ENCODE measurements at places on chromosomes 13 and 19. TPM values are rescaled to one million over a fixed set of nuclear protein-coding genes. Genes with fewer than 3 reads are reported as not detected.

The KCNJ14 gene
- 0.61 TPM for polyA plus RNA-seq

DNA sequence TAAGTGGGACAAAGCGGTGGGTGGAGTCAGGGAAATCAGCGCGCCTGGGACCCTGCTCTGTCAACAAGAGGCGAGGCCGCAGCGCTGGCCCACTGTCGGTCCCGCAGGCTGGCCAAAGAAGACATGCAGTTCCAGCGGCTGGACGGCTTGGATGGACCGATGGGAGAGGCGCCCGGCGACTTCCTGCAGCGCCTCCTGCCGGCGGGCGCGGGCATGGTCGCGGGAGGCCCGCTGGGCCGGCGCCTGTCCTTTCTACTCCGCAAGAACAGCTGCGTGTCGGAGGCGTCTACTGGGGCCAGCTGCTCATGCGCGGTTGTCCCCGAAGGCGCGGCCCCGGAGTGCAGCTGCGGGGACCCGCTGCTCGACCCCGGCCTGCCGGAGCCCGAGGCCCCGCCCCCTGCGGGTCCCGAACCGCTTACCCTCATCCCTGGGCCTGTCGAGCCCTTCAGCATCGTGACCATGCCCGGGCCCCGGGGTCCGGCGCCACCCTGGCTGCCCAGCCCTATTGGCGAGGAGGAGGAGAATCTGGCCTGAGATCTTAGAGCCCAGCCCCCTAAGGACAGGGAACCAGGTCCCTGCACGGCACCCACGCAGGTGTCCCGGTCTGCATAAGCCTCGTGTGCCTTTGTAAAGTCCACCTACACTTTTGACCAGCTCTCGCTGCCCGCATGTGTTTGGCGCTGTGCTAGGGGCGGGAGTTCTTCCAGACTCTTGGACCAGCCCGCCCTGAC lies 6.1 kb downstream of the BEST2 start:
- DNase-seq: no peak

DNA sequence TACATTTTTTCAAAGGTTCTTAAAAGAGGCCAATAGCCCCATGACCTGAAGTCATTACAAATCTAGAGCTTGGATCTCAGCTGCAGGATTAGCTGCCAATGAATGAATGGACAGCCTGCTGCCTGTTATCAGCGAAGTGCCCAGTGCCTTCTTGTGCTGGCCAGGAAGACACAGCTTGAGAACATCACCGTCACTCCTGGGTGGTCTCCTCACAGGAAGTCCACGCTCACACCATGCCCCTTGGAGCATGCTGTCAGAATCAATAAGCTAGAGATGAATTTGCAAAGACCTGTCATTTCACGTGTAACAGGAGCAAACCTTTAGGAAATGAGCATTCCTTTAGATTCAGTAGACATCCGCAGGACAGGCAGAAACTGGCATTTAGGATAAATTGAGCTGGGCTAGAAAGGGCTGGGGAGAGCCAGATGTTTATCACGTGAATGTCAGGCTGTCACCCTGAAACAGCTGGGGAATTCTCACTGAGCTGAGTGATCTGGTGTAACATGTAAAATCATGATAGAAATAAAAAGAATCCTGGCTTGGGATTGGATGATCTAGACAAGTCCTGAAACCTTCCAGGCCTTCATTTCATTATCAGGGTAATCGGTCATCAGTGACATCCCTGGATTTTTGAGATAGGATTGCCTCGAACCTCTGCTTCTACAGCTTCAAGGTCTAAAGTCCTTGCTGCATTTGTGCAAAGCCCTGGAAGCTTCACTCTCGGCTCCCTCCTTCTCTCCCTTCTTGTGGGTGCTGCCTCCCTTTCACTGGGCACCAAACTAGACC lies 49.9 kb upstream of the MEDAG start:
- no peak for DNase-seq

The FGF22 gene
- 0.32 TPM for polyA plus RNA-seq

DNA sequence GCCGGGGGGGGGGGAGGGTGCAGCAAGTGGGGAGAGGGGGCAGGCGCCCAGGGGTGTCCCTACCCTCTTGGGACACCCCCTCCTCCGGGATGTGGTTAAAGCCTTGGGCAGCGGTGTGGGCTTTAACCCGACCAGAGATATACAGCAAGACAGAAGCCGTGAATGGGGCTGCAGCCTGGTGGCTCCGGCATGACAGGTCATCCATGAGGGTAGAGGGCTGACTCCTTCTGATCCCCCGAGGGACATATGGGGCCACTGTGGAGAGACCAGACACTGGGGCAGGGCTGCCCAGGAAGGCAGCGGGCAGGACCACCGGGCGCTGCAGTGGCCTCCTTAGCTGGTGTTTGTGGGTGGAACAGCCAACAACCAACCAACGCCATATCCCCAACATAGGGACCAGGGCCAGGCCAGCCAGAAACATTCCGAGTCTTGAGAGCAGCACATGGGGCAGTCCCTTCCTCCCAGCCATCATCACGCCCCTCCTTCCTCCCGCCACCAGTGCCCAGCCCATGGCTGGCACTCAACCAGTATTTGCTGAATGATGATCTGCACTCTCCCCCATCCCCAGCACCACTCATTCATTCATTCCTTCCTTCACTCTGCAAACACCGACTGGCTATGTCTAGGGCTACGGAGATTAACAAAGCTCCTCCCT lies 18.2 kb downstream of the ELAVL1 start:
- no peak for DNase-seq

- no peak for DNase-seq
Observed at GRCh38 chr13:59976856-59977255, 186.9 kb downstream of the DIAPH3 start.

GRCh38 chr13:52158629-52159158 lies 703 bp downstream of the NEK3 start:
- DNase-seq: no peak

GRCh38 chr13:74056801-74057542 lies 77.2 kb downstream of the KLF12 start:
- no peak for DNase-seq

- no peak for DNase-seq
Observed at GRCh38 chr19:16095071-16095571, 16.6 kb upstream of the RAB8A start.

GRCh38 chr13:25541434-25542123 lies 169.8 kb downstream of the ATP8A2 start:
- no peak for DNase-seq

GRCh38 chr13:104111031-104111430 lies 1044.8 kb upstream of the SLC10A2 start:
- no peak for DNase-seq

The MAP4K1 gene
- polyA plus RNA-seq: 2.6 TPM

The SLC10A2 gene
- 0.72 TPM for polyA plus RNA-seq

DNA sequence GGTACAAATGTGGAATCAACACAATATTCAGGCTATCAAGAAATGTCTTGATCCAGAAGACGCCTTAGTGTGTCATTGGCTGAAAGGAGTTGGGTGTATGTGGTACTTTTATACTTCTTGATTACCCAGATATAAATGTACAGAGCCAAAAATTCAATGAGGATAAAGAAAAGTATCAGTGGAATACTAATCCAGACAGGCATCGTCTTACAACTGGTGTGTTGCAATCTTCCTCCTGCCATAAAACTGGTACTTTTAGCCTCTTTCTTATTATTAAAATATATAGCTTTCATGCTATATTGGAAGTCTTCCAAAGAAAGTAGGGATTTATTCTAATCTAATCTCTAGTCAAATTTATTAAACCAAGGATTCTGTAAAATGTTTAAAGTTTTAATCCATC lies 388.6 kb upstream of the MIR17HG start:
- no peak for DNase-seq

The CNN1 gene
- 2.2 TPM for polyA plus RNA-seq

The ATXN8OS gene
- 0.22 TPM for polyA plus RNA-seq

- no peak for DNase-seq
Observed at GRCh38 chr13:112759827-112760226, 70.0 kb downstream of the ATP11A start.

DNA sequence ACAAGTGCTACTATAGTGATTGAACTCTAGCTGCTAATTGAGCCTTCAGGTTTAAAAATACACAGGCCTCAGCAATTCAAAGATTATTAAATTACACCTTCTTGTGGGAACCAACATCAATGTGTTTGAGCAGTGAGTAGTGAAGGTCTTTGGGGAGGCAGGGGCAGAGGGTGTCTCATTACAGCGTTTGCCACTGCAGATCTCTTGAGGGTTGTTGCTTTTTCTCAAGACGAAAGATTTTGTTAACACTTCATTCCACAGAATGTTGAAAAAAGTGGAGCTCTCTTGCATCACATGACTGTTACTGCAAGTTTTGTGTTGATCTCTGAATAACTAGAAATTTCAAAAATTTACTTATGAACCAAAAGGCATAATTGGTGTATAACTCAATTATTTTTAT lies 253.6 kb downstream of the ATP8A2 start:
- no peak for DNase-seq

The PRKCSH gene
- polyA plus RNA-seq: 299 TPM

The JAK3 gene
- 2.1 TPM for polyA plus RNA-seq

GRCh38 chr13:79722885-79723445 lies 242.0 kb downstream of the NDFIP2 start:
- no peak for DNase-seq

DNA sequence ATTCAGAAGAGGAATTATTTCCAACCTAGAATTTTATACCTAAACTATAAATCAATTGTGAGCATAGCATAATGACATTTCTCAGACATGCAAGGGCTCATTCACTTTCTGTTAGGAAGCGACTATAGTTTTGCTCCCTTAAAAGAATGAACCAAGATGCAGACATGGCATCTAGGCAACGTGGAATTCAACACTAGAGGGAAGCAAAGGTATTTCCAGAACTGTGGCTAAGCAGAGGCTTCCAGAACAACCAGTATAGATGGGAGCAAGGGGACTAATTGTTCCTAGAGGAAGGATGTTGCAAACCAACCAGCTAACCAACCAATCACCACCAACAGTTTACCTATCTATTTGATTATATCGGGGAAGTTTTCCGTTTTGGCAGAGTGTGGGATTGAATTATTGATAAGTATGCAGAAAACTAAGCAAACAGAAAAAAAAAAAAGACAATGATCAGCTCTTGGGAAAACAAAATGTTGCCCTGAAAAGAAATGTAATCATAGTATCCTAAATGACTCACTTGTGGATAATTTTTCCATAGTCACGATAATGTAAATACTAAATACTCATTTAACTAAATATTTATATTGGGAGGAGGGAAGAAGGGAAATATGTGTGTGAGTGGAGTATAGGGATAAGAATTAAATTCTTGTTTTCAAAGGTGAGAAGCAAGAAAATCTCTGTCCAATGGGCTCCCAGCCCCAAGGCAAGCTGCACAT lies 21.1 kb downstream of the ARL11 start:
- DNase-seq: no peak

The UBXN6 gene
- 95.3 TPM for polyA plus RNA-seq

GRCh38 chr13:20170921-20171320 lies 10.1 kb upstream of the GJA3 start:
- no peak for DNase-seq

- no peak for DNase-seq
Observed at GRCh38 chr19:18941628-18942354, 774 bp upstream of the HOMER3 start.

- DNase-seq: no peak
Observed at GRCh38 chr13:48994706-48995105, 19.0 kb downstream of the FNDC3A start.

- peak; percentile 59 for DNase-seq
Observed at GRCh38 chr19:5436106-5436947, 18.9 kb upstream of the ZNRF4 start.

The FCER2 gene
- polyA plus RNA-seq: 0.22 TPM

The SIGLEC5 gene
- polyA plus RNA-seq: 0.51 TPM

DNA sequence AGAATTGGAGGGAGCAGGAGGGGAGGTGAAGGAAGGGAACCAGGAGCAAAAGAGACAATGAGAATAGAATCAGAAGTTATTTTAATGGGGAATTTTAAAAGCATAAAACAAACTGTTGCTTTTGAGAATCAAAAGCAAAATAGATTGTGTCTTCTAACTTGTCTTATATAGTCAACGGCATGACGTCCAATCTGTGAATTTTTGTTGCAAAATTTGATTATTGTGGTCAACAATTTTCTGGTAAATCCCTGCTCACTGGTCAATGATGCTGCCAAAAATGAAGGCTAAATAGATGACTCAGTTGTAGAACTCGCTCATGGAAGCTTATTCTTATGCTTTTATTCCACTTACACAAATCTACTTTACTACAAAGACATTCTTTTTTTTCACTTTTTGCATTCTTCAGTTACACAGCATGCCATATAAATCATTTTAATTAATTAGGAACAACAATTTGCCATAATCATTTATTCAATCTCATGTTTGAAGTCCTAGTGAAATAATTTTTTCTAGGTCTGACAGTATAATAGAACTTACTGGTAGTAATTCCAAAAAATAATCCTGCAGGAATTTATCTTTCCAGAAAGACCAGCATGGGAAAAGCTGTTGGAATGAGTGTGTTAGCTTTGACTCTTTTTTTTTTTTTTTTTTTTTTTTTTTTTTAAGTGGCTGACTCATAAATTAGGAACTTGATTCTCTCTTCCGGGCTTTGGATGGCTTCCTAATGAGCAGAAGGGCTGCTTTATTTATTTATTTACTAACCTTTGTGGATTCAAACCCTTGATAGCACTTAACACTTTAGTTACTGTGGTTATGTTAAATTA lies 256.9 kb downstream of the SPRY2 start:
- peak; percentile 45 for DNase-seq

DNA sequence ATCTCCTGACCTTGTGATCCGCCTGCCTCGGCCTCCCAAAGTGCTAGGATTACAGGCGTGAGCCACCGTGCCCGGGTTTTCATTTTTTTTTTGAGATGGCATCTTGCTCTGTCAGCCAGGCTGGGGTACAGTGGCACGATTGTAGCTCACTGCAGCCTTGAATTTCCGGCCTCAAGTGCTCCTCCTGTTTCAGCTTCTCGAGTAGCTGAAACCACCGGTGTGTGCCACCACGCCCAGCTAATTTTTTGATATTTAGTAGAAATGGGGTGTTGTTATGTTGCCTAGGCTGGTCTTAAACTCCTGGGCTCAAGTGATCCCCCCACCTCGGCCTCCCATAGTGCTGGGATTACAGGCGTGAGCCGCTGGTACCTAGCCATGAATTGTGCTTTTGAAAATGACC lies 5.9 kb downstream of the ADAT3 start:
- no peak for DNase-seq

DNA sequence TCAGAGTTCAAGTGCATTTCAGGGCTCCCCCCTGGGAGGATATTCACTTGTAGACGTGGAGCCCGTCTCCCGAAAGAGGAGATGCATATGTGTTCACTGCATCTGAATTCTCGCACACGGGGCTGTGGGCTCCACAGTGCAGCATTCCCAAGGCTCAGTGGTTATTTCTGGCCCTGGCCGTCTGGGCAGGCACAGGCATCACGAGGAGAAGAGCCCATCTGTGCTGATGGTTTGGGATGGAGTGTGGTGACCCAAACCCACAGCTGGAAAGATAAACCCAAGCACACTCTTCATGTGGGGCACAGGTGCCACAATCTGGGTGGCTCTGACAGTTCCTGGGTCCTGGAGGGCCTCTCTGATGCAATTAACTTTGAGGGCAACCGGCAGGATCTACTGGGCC lies 242.1 kb downstream of the TSHZ3 start:
- no peak for DNase-seq

DNA sequence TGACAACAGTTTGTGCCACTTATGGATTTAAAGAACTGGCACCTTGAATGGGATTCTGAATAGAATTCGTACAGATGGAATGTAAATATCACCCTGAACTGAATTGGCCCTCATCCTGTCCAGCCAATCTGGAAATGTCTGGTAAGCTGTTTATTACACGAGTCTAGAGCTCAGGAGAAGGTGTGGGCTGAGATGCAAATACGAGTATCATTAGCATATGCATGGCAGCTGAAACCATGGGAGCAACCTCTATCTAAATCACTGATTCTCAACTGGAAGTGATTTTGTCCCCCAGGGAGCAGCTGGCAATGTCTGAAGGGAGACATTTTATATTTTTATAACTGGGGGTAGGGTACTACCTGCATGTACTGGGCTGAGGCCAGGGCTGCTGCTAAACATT lies 15.6 kb upstream of the VWA8 start:
- no peak for DNase-seq

Data from right renal cortex interstitium (tissue), 3 donors.